GM23248 (cell line): ENCODE measurements at places on chromosomes 1 and 21. TPM values are rescaled to one million over a fixed set of nuclear protein-coding genes. Genes with fewer than 3 reads are reported as not detected.

The UBASH3A gene
- not detected in 2 replicates for polyA plus RNA-seq

The TCP10L gene
- not detected in 2 replicates for polyA plus RNA-seq

The FAM229A gene
- 2.9 and 3.1 TPM in 2 replicates for polyA plus RNA-seq

The KCNK2 gene
- 69.2 and 73.2 TPM in 2 replicates for polyA plus RNA-seq

The CELA3B gene
- not detected in 2 replicates for polyA plus RNA-seq

- DNase-seq = no peak
These were observed 3.2 kb upstream of the SETD4 start for GRCh38 chr21:36063375-36064084.

GRCh38 chr1:51981555-51981954 is 8.9 kb downstream of the RAB3B start:
- DNase-seq = no peak

DNA sequence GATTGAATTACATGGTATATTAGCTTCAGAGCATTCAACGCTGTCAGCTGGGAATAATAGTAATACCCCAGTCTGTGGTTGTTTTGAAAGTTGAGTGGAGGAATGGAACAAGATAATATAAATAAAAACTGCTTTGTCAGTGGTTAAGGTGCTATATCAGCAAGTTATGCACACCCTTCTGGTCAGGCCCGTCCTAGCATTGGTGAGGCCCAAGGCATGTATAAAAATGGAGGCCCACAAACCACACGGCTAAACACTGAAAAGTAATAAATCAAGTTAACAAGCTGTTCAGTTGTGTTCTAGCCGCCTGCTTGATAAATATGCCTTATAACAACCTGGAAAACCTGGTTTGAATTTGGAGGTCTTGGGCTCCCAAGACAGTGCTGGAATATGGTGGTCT is 77.4 kb downstream of the PSMG1 start:
- no peak for DNase-seq

DNA sequence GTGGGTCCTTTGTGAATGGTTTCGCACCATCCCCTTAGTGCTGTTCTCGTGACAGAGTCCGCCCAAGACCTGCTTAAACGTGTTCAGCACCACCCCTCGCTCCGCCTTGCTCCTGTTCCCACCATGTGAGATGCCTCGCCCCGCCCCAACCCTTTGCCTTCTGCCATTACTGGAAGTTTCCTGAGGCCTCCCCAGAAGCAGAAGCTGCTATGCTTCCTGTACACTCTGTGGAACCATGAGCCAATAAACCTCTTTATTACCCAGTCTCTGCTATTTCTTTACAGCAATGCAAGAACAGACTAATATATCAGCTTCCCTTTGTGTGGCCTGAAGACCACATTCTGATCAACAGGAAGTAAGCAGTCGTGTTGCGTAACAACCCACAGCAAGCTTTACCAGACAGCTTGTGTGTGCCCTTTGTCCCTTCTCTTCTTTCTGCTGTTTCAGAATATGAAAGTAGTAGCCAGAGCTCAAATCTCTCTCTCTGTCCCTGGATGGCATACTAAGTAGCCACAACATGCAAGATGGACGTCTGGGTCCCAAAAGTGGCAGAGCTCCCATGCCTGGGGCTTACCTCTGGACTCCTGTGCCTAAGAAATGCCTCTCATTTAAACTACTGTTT is 14.1 kb downstream of the HENMT1 start:
- DNase-seq = peak; percentile 66

DNA sequence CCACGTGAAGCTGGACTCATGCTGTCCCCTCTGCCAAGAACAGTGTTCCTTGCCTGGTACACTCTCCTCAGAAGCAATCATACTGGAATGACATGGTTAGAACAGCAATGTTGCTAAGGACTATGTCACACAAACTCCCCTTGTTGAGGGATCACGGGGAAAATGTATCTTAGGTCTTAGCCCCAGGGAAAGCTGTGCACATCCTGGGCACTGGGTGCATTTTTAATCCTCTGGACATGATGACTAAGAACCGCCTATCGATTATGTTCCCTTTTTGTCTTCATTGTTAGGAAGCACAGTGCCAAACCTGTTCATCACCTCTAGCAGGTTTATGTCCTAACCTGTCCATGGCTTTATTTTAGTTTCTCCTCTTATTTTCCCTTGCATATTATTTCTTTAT is 115.1 kb downstream of the HIVEP3 start:
- DNase-seq = no peak

DNA sequence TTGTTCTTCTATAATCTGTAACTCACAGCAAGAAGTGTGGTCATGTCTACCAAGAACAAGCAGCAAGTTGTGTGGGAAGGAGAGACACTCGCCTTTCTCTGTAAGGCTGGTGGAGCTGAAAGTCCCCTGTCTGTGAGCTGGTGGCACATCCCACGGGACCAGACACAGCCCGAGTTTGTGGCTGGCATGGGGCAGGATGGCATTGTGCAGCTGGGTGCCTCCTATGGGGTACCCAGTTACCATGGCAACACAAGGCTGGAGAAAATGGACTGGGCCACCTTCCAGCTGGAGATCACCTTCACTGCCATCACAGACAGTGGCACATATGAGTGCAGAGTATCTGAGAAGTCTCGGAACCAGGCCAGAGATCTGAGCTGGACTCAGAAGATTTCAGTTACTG is 15.5 kb downstream of the CD101 start:
- no peak for DNase-seq

GRCh38 chr1:198776602-198777029 is 137.8 kb downstream of the PTPRC start:
- DNase-seq = peak; percentile 97

DNA sequence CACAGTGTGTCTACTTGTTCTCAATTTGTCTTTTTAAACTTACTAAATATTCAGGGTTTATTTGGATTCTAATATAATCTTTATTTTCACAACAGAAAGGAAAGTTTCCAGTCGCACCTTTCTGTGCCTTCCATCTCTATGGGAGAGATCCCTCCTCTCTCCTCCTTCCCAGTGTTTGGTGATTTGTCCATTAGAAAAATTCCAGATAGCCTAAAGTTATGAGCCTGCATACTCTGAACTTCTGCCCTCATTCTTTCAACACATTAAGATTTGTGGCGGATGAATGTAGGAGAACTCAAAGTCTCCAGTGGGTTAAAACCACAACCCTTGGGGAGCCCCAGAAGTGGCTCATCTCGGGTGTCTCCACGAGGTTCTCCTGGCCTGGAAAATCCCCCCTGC is 3.6 kb downstream of the NHLH2 start:
- DNase-seq = no peak

DNA sequence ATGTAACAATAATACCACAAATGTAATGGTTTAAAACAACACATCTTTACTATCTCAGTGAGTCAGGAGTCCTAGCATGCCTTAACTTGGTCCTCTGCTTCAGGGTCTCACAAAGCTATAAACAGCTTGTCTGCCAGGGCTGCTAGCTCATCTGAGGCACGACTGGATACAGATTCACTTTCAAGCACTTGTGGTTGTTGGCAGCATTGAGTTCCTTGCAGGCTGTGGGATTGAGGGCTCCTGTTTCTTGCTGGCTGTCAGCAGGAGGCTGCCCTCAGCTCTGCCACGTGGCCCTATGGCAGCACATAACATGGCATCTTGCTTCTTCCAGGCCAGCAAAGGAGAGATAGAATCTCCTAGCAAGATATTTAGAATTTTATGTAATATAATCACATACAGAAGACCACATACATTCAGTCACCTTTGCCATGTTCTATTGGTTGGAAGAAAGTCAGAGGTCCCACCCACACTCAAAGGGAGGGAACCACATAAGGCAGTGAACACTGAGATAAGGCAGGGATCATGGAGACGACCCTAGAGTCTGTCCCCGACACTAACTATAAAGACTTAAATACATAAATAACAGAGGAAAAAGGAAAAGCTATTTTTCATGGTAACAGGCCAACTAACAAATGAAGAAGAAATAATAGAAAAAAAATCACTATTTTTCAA is 18.9 kb upstream of the IPP start:
- DNase-seq = peak; percentile 70

GRCh38 chr1:38213646-38214434 is 167.2 kb upstream of the POU3F1 start:
- no peak for DNase-seq

DNA sequence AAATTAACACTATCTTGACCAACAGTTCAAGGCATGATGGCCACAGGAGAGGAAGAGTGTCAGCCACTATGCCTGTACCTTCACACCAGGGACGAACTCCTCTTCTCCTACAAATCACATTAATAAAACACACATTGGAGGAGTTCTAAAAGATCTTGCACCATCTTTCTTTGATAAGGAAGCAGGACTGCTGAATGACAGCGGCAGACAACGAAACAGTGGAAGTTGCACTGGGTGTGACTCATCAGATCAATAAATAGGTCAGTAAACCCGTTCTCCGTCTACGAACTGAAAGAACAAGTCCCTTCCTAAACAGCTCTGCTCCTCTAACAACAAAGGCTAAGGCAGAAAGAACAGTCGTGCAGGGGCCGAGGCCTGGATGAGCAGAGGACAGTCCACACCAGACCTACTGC is 23.1 kb downstream of the UBE2G2 start:
- DNase-seq = no peak

DNA sequence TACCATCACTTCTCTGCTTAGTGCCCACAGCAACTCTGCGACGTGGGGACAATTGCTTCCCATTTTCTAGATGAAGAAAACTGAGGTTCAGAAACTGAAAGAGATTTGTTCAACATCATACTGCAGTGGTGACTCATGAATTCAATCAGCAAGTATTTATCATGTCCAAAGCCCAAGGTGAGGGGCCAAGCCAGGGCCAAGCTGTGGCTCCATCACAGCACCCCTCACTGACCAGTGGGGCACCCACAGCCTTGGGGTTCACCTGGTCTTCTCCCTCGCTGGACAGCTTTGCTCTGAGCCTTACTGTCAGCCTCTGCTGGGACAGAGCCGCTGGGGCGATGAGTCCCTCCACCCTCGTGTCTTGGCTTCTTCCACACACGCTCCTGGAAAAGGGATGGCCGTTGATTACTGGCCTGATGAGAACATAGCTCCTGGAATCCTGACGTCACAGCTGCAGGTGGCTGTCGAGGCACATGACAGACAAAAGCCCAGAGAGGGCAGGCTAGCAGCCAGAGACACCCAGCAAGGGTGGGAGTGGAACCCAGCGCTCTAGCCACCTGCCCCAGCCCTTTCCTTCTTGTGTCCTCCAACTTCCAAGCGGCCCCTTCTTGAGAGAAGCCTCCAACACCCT is 6.2 kb downstream of the EDN2 start:
- DNase-seq = peak; percentile 36

DNA sequence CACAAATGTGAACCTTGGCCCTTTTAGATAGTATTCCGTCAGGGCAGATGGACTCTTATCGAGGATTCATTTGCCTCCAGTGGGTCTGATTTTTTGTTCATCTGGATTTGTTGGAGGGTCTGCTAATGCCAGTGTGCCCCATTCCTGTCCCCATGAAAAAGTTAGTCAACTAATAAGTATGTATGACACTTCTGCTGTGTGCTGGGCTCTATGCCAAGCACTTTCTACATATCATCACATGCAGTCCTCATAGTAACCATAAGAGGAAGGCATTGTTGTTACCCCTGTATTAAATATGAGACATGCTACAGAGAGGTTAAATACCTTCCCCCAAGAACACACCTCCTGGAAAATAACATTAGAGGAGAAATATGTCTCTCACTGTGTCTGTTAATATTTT is 46.6 kb upstream of the MAB21L3 start:
- DNase-seq = peak; percentile 66

DNA sequence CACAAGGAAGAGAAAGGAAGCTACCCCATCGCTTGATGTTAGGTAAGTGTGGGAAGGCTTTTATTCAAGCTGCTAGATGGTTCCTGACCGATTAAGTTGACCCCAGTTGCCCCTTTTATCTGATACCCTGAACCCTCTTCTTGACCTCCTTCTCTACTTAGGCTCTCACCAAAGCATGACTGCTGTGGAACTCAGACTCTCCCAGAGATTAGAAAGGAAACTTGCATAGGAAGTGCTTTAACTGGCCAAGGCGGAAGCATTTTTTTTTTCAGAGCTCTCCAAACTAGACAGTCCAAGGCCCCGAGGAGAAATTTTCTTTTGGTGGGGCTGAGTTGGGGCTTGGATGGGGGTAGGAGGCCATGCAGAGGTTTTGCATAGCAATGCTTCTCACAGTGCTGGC is 101.3 kb upstream of the USP24 start:
- no peak for DNase-seq

DNA sequence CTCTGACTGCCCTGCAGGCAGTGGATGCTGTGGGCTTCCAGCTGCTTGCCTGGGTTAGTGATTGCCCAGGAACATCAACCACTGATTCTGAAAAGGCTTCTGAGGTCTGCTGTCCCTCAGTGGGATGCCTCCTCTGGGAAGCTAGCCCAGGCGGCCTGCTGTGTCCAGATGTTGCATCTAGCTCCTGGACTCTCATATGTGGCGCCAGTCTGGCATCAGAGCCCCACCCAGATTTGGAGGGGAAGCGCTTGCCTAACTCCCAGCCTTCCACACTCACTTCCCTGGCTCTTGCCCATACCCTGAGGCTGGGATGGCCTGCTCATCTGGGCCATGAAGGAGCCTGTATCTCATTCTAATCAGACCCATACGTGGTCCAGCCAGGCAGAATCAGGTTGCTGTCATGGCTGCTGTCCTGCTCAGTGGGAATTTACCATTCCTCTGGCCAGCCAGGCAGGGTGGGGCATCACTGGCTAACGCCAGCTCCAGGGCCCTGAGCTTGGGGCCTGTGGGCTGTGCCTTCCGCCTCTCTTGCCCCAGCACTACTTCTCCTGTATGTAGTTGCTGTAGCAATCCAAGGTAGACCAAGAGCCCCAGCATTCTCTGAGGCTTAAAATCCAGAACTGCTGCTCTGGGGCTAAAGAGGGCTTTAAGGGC is 4.1 kb downstream of the CSF1 start:
- peak; percentile 97 for DNase-seq

DNA sequence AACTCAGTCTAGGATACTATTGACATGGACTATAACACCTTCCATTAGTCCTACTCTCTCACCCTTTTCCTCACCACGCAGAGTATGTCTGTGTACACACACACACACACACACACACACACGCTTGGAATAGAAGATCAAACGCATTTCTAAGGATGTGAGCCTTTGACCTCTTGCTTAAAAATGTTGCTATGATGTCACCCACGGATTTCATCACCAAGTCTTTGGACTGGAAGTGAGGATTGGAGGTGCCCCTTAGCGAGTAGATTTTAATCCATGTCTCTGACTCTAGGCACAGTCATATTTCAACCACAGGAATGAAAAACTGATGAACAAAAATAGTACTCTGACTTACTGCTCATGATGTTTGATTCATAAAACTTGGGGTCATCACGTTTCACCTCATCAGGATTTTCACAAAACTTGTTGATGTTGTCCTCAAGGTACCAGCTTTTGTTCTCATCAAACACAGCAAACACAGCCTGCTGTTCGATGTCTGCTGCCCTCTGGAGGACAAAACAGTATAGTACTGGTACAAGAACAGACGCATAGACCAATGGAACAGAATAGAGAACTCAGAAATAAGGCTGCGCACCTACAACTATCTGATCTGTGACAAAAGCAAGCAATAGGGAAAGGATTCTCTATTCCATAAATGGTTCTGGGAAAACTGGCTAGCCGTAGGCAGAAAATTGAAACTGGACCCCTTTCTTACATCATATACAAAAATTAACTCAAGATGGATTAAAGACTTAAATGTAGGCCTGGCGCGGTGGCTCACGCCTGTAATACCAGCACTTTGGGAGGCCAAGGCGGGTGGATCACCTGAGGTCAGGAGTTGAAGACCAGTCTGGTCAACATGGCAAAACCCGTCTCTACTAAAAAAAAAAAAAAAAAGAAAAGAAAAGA is 39.9 kb downstream of the F5 start:
- DNase-seq = peak; percentile 83

GRCh38 chr1:203167913-203168200 is 7.8 kb downstream of the MYBPH start:
- DNase-seq = no peak

GRCh38 chr1:173190101-173190936 is 16.8 kb downstream of the TNFSF4 start:
- DNase-seq = peak; percentile 57
